ENCODE measurements at places on chromosomes 1 and 21.

- ATAC-seq = no peak
Measured at GRCh38 chr1:170126696-170127095, 19.1 kb upstream of the NTMT2 start.

DNA sequence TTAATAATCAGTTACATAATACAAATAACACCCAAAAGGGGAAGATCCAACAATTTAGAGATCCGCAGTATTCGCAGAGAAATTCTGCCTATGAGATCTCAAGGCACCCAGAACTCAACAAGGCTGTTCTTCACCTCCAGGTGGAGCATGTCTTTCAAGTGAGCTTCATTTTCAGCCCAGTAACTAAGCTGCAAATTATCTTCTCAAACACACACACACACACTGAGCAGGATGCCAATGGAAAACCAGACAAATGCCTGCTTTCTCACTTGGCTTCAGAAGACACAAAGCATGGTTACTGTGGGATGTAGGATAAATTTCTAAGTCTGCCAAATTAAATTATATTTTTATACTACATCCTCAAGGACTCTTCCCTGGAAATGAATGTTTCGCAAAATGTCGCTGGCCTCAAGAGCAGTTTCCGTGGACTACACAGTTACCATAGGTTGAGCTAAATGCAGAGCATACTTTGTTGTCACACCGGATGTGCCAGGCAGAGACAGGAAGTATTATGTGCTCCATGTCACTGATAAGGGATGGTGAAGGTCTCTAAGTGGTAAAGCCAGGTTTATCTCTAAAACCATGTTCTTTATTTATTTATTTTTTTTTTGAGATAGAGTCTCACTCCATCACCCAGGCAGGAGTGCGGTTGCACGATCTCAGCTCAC, 30.3 kb downstream of the UBR4 start:
- ATAC-seq = no peak

- ATAC-seq = no peak
Measured at GRCh38 chr1:205837382-205837970, 12.5 kb downstream of the PM20D1 start.

DNA sequence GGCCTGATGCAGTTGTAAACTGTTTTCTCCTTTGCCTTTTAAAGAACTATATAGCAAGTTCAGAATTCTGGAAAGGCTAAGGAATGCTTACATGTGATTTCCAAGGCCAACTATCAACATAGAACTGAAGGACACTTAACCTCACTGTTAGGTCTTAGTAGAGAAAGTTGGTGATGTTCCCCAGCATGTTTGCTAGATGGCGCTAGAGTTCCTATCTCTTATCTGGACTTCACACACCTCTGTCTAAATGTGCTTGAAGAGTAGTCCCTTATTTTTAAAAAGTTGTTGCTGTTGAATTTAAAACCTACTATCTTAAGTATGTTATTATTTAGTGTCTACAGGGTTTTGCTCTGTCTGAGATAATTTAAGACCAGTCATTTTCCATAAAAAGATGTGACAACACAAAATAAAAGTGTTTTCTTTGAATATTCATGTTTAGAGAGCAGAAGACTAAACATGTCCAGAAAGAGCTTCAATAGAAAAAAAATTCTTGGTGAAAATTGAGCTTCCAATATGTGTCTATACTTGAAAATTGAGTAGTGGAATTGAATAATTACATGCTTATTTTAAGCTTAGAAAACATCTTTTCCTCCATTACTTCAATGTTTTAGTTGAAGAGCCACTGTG, 237.3 kb downstream of the S1PR1 start:
- ATAC-seq = no peak

GRCh38 chr1:155247667-155248553, 7.4 kb downstream of the ENTREP3 start:
- ATAC-seq = no peak

DNA sequence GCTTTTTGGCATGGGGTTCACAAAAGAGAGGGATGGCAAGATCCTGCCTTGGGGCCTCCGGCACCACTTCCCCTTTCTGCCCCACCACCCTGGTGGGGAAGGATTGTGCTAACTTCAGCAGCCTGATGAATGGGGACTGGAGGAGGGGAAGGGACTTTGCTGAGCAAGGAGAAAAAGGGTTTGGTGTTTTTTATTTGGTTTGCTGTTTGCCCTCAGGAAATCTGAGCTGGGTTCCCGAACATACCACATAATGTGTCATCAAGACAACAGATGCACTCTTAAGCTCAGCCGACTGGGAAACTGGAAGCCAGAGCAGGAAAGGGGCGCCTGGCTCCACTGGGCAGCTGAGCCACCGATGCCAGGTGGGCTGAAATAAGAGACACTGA, 19.8 kb downstream of the OLFML2B start:
- no peak for ATAC-seq

- no peak for ATAC-seq
Measured at GRCh38 chr21:22889445-22889844, 1891.2 kb downstream of the NCAM2 start.

DNA sequence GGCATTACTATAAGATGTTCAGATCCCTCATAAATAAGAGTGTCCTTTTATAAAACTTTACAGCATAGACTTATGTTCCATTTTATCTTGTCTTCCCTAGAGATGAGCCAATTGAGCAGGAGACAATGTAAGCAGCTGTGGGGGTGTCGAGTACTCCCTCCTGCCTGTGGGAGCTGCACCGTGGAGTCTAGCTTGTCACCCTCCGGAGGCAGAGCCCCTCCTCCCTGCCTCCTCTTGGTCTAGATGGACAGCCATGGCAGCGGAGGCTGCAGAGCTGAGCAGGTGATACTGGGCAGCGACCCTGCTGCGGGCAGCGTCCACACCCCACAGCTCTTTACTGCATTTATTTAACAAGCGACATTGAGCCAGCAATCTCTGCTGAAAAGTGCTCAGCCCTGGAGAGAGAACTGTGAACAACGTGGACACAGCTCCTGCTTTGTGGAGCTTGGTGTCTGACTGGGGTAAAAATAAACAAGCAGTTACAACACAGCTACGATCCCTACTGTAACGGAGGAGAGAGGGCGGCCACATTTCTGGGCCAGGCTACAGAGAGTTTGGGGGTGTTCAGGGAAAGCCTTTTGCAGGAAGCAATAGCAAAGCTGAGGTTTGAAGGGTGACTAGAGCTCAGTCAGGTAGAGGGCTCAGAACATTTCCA, 12.8 kb upstream of the KIF21B start:
- ATAC-seq = no peak

DNA sequence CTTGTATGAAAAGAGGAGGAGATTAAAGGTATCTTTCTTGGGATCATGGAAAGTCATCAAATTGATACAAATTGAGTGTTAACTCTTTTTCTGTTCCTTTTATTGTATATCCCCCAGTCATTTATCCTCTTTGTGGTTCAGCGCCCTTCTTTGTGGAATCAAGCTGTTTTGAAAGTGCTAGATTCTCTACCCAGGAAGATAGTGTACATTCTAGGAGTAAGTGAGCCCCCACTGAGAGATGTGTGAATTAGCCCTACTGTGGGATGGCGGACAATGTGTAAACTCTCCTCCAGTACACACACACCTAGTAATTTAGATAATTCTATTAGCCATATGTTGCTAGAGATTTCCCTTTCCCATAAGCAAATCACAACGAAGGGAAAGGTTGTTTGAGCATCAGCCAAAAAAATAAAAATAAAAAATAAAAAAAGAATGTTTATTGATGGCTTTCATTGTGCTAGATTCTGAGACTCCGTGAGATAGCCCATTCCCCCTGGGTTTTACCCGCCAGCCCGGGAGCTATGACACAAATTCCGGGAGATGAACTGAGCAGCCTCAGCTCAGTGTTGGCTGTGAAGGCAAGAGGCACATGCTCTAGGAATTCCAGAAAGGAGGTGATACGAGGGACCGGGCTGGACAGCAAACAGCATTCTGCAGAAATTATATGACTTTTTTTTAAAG, 378.4 kb upstream of the RUNX1 start:
- no peak for ATAC-seq

- ATAC-seq = no peak
Measured at GRCh38 chr1:231695439-231696255, 69.1 kb downstream of the DISC1 start.

GRCh38 chr1:190205713-190206112, 272.0 kb downstream of the BRINP3 start:
- no peak for ATAC-seq

DNA sequence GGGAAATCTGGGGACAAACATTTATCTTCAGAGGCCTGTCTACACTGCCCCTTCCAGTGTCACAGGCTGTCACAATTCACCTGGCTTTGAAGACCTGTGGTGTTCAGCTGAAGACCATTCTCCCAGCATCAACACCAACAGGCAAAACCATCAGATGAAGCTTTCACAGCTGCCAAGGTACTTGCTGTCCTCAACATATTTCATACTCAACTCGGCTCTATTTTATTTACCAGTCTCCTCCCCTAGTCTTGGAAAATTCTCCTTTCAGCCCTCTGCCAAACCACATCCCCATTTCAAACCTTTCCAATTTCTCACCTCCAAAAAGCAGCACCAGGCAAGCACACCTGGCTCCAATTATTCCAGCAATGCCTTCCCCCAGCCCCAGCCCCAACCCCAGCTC, 108.8 kb downstream of the TGFBR3 start:
- ATAC-seq = no peak

- peak; percentile 35 for ATAC-seq
Measured at GRCh38 chr1:235649368-235650163, at the start of gene GNG4. Gene GNG4 (minus strand): TSS chr1:235649784. CDS start chr1:235583838, 65,946 bp downstream.

- ATAC-seq = no peak
Measured at GRCh38 chr1:24421502-24421901, 5.9 kb downstream of the NIPAL3 start.

- no peak for ATAC-seq
Measured at GRCh38 chr1:79716447-79716846, 709.9 kb upstream of the ADGRL4 start.

DNA sequence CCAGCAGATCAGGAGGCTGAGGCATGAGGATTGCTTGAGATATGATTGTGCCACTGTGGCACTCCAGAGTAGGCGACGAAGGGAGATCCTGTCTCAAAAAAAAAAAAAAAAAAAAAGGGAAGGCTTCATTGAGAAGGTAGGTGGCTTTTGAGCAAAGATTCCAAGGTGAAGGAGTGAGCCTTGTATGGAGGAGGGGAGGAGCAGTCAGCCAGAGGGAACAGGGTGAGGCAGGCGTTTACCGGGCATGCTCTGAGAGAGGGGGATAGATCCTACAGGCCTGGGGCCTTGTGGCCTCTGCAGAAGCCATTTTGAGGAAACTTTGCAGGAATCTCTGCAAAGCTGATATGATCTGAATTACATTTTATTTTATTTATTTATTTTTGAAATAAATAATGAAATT, 5.1 kb upstream of the HDAC1 start:
- no peak for ATAC-seq

- ATAC-seq = no peak
Measured at GRCh38 chr1:184563308-184563707, 176.5 kb downstream of the C1orf21 start.

DNA sequence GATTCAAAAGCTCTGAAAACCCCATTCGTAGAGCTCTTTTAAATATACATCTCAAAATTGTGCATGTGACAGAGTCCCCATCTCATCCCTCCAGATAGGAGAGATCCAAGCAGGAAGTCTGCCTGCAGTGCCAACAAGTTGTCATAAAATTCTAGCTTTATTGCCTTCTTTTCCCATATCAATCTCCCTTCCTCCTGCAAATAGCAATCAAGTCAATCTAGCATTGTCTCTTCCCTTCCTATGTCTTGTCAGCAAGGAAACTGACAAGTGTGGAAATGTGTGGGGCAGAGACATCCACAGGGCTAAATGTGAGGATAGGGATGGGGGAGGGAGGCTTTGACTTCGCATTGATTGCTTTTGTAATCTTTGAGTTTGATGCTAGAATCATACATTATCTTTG, 165.2 kb downstream of the C1orf94 start:
- ATAC-seq = no peak

GRCh38 chr1:3544040-3544977, 67.0 kb downstream of the MEGF6 start:
- no peak for ATAC-seq

DNA sequence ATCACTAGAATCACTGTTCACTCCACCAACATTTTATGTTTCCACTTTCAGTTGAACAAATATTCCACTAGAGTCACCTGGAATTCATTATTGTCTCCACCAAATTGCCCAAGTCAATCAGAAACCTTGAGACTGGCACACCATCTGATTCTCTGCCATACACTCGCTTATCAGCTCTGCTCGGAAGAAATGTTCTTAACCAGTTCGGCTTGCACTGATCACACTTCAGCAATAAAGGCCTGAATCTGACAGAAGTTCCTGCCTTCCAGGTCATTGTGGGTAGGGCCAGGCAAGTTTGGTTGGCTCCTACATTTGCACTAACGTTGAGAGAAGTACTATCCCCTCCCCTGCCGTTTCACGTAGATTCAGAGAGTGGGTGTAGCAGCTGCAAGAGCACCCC, 10.0 kb downstream of the TPM3 start:
- no peak for ATAC-seq

- peak; percentile 6 for ATAC-seq
Measured at GRCh38 chr1:8004113-8004802, 21.9 kb downstream of the ERRFI1 start.

- no peak for ATAC-seq
Measured at GRCh38 chr1:8938232-8938999, 7.3 kb upstream of the CA6 start.

DNA sequence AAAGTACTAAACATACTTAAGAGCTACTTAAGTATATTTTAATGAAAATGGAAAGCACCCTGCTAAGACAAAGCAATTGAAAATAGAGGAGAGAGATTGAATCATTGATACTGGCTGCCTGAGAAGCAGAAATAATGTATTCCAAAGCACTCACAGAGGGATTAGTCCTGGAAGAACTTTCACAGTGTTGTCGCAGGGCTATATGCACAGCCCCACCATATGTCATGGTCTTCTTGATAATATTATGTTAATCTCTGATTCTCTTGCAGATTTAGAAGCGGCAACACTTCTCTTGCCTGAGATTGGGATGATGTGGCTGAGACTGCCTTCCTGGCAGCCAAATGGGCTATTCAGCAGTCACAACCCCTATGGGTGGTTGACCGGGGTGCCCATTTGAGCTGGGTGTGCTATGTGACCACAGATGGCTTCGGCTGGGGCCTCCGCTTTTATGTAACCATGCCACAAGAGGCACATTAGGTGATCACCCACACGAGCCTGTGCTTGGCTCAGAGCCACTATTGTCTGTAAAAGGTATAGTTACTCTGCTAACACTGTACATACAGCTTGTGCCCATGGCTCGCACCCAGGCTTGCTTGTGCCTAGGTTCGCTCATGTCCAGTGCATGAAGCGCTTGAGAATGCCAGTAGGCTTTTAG, 152.2 kb upstream of the SGIP1 start:
- no peak for ATAC-seq

All from esophagus mucosa (tissue), 1 donor.